ENCODE measurements at places on chromosomes 6 and 20.
A peak's percentile ranks its signal among the peaks of the same experiment; 100 is the strongest.

DNA sequence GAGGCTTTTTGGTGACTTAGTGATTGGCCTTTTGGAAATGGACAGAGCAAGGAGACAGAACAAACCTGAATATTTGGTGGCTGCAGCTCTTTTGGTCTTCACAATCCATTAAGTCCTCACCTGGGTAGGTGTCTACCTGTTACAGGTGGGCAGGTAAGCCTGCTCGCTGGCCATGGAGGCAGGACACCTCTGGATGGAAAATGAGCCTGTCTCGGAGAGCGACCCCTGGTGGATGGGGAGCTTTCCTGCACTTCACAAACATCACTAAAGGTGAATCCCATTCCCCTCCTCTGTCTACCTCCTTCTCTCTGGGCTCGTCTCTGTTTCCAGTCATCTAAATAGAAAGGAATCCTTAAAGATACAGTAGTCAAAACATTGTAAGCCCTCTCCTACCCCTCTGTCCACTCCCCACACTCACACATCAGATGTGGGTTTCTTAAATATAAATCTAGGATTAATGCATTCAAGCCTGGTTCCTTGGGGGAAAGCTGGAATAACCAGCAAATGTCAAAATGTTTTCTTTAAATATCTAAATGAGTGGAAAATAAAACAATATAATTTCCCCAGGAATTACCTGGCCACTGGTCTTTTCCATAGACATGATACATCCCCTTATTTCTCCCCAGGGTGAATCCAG, 304.9 kb downstream of the CDH26 start:
- peak; percentile 13 for DNase-seq

DNA sequence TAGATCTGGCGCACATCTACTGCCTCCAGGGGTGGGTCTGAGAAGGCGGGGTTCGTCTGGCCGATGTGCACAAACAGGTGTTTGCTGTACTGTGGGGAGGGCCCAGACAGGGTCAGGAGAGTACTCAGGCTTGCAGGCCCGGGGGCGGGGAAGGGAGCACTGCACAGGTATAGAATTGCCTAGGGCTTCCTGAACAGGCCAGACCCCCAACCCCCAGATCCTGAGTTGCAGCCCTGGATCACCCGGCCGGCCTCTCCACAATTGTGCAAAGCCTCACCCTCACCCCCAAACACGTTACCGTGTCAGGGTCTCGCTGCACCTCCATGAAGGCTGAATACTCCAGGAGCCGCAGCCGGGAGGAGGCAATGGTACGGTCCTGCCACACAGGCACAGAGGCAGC, 7.8 kb downstream of the RPL10A start:
- DNase-seq: no peak

GRCh38 chr20:11001302-11001701, 327.5 kb upstream of the JAG1 start:
- DNase-seq: no peak

GRCh38 chr20:20073801-20074371, 21.6 kb downstream of the CFAP61 start:
- DNase-seq: no peak

DNA sequence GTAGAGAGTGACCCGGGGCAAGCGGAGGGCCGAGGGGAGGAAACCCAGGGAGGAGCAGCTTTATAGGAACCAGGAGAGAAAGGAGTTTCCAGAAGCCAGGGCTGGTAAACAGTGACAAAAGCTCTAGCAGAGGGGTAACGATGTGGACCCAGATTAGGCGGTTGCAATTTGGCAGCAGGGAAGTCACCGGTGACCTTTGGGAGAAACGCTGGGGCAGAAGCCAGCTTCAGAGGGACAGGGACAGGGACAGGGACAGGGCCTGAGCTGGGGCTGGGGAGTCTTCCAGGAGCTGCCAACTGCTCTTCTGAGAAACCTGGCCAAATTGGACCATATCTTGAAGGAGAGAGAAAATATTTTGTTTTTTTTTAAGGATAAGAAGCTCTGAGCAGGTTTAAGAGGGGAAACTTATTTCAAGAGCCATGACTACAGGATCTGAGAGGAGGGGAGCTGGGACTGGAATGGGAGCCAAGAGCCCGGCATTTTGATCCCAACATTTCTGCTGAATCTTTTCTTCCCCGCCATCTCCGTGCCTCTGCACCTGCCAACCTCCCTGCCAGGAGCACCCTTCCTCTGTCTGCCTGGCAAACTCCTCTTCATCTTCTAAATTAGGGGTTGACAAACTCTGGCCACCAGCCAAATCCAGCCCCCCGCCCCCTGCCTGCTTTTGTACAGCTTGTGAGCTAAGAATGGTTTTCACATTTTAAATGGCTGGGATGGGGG, 22.6 kb upstream of the PREX1 start:
- DNase-seq: no peak

DNA sequence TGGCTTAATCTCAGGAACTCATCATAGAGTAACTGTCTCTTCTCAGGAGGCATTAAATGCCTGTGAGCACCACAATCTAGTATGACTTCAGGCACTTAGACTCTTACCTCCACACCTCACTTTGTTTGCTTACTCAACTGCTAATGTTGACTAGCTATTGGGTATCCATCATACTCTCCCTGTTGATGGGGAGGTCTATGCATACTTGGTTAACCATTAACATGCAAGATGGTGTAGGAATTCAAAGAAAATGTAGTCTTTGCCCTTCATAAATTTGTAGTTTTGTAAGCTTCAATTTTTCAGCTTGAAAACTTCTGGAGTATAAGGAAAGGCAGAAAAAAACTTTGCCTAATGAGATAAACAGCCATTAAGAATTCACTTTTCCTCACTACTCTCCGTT, 501.0 kb upstream of the MARCKS start:
- DNase-seq: no peak

DNA sequence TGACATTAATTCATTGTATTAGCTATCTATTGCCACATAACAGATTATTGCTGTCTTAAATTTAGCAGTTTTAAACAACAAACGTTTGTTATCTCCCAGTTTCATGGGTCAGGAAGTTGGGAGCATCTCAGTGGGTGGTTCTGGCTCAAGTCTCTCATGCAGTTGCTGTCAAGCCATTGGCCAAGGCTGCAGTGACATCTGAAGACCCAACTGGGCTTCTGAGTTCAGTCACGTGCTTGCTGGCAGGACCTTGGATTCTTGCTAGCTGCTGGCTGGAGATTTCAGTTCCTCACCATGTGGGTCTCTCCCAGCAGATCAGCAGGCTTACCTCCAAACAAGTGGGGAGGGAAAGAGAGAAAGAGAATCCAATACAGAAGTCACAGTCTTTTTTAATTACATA, 152.6 kb upstream of the EXOC2 start:
- no peak for DNase-seq

GRCh38 chr20:19934792-19935491, 82.2 kb upstream of the NAA20 start:
- DNase-seq: no peak

- DNase-seq: no peak
Observed at GRCh38 chr6:117344444-117345291, 79.3 kb downstream of the VGLL2 start.

- DNase-seq: no peak
Observed at GRCh38 chr6:30615958-30616810, 859 bp downstream of the PPP1R10 start.

- DNase-seq: no peak
Observed at GRCh38 chr6:36266913-36267644, 2.8 kb upstream of the PNPLA1 start.

- DNase-seq: no peak
Observed at GRCh38 chr20:37918035-37918434, 15.1 kb downstream of the VSTM2L start.

- no peak for DNase-seq
Observed at GRCh38 chr20:24432046-24432442, 37.4 kb upstream of the SYNDIG1 start.

DNA sequence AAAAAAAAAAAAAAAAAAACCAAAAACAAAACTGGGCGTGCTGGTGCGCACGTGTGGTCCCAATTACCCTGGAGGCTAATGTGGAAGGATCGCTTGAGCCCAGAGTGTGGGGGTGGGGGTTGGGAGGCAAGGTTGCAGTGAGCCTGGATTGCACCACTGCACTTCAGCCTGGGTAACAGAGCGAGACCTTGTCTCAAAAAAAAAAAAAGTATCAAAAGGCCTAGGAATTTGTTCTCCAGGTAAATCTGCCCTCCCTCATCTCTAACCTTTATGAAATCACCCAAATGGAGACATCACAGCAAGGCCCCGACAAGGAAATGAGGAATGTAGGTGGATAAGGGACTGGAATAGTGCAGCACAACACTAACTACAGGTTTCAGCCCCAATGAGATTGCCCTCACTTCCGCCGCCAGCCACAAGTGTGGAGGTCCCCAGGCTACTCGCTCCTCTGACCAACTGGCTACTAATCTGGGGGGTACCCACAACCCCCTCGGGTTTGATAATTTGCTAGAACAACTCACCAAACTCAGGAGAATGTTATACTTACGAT, 36.8 kb upstream of the DDR1 start:
- DNase-seq: no peak

DNA sequence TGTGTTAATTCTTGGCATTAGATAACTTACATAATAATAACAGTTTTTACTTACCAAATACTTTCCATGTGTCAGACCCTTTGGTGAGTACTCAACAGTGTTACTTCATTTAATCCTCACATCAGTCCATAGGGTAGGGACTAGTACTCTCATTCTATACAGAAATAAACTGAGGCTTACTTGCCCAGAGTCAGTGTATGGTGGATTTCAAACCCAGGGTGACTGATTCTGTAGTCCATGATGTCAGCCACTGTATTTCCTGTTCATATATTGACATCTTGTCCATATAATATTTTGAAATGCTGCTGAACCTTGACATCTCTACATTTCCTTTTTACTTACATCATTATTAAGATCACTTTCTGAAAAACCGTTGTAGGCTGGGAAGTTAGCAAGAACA, 2.5 kb upstream of the PNLDC1 start:
- DNase-seq: no peak
